ENCODE measurements at places on chromosomes 12 and 14.

DNA sequence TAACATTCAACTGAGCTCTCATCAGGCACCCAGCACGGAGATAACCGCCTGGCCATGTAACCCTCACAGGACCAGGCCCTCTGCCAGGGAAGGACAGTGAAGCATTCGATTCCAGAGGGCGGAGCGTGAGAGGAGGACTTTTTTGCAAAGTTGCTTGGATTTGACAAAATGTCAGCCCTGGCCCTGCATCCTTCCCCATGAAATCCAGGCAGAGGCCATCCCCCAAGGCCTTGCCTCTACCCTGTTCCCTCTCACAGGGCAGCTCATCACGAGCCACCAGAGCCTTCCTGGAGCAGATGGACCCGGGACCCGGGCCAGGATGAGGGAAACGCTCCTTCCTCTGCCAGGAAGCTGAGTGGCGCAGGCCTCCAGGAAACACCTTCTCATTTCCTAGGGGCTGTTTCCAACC lies 17.0 kb downstream of the CAMKK2 start:
- DNase-seq: no peak

DNA sequence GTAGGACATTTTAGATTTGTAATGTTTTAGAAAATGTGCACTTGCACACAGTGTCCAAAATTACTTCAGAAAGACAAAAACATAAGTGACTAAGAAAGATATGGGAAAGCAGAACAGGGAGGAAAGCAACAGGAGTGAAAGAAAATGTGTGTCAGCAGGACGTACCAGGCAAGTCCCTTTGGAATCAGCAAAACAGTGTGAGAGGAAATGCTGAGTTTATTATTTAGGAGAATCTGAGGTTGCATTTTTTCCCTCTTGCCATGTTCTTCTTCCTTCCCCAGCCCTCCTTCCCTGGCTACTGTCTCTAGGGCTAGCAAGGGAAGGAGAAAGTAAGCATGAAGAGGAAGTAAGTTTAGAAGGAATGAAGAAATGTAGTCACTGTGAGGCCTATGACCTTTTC lies 67.7 kb upstream of the CD163 start:
- no peak for DNase-seq

DNA sequence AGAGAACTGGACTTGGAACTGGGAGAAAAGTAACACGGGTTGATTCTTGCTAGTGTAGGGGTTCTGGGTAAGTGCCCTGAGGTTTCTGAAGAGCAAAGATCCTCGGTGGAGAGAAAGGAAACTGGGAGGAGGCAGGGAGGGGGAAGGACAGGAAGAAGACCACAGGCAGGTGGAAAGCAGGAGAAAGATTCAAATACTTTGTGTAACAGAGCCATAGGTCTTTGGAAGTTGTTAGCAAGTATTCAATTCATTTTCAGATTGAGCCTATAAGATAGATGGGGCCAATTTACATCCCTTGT lies 1.3 kb downstream of the PNP start:
- DNase-seq: no peak

DNA sequence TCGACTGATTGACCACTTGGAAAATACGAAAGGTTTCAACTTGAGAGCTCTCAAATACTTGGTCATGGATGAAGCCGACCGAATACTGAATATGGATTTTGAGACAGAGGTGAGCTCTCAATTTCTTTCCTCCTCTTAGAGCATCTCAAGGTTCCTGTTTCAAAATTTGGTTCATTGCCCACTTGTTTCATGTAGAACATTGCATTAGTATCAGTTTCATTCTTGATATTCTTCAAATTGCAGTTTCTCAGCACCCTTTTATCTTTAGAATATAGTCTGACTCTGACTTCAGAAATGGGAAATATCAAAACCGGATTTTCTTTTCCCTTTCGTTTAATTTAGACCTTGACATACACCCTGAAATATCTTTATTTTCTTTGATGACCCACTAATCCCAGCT lies 8.8 kb downstream of the DDX47 start:
- no peak for DNase-seq

DNA sequence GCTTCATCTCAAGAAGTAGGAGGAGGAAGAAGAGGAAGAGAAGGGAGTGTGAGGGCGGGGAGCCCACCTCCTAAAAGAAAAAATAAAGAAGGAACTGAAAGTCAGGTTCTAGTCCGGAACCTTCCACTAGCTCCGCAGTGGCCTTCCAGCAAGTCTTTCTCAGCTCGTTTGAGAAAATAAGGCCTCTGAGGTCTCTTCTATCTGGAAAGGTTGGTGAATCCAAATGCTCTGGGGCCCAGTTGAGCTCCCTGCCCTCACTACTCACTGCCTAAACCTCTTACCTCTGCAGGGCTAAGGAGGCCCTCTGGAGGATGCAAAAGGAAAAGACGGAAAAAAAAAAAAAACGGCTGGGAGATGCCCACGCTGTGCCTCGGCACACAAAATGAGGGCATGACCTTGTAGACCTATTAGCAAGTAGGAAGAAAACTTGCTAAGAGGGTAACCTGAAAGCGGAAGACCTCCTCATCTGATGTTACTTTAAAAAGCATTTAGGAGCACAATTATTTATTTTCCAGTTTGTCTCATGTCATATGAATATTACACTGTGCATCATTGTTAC lies 35.9 kb downstream of the FBLN5 start:
- DNase-seq: no peak

- DNase-seq: no peak
Measured at GRCh38 chr12:123091230-123092150, 59.4 kb downstream of the PITPNM2 start.

- no peak for DNase-seq
Measured at GRCh38 chr14:90676912-90677311, 139.3 kb downstream of the TTC7B start.

GRCh38 chr12:57577981-57578758 lies 12.8 kb upstream of the PIP4K2C start:
- no peak for DNase-seq

DNA sequence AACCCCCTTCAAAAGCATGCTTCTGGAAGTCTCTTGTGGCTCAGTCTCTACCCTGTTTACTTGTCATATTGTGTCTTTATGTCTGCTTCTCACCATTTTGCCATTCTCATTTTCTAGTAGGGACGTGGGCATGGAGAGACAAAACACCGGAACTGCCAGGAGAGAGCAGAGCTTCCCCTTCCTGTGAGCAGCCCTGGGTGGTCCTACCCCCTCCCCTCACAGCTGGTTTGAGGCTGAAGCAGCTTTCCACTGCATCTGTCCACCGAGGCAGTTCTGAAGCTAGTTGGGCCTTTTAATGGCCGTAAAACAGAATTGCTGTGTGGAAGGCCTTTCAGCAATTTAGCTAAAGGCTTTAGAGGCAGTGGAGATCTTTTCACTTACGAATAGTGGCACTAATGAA lies 77.0 kb downstream of the PELI2 start:
- DNase-seq: no peak

- no peak for DNase-seq
Measured at GRCh38 chr14:72968316-72968715, 42.1 kb downstream of the DCAF4 start.

DNA sequence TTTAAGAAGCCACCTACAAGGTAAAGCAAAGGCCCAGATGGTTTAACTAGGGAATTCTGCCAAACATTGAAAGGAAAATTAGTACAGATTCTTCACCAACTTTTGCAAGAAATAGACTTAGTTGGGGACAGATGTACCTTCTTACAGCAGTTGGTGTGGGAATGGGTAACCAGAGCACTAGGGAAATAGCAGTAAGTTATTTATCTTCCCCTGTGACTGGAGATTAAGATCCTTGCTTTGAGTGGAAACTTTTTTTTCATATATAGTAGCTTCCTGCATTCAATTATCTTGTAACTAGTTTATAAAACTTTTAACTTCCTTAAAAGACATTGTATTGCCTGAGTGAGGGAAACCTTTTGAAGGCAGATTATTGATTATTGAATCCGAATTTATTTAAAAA lies 44.2 kb downstream of the ARID2 start:
- no peak for DNase-seq

DNA sequence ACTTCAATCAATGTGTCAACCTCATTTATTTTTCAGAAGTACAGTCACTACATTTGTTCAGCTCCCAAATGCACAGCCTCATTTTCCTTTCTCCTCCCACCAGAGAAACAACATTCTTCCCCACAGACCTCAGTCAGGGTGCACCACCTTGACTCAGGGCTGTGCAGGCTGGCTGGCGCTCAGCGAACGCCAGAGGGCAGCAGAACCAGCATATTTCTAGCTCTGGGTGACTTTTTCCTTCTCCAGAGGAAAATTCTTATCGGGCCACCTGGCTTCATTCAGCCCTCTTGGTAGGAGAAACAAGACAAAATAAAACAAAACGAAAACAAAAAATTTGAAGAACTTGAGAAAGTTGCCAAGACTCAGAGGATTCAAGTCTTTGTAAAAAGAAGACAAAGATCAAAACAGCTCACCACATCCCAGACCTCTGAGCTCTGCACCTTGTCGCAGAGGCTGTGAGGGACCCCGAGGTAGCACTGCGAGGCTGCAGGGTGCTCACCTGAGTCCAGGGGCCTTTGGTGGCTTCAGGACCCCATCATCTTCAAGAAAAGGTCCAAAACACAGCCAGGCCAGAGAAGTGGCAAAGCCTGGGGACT lies 33.7 kb downstream of the PAH start:
- DNase-seq: peak; percentile 45

- no peak for DNase-seq
Measured at GRCh38 chr14:94631536-94632304, 19.5 kb downstream of the SERPINA3 start.

DNA sequence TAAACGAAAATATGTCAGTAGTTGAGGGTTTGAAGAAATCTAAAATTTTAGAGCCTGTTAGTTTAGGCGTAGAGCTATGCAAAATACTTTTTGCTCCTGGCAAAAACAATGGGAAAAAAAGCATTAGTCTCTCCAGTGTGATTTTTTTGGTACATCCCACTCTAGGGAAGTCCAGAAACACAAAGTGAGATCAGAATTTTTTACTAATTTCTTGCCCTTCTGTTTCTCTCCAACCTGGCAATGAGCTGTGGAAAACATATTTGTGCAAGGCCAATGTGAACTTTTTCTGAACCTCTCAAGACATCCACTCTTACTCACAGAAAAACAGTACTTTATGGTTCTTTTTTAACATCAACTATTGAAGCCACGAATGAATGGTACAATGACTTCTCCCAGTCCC lies 56.9 kb upstream of the DCN start:
- no peak for DNase-seq

GRCh38 chr12:70982991-70983390 lies 62.5 kb upstream of the PTPRR start:
- no peak for DNase-seq

- DNase-seq: no peak
Measured at GRCh38 chr12:80684077-80684495, 23.3 kb upstream of the MYF6 start.

DNA sequence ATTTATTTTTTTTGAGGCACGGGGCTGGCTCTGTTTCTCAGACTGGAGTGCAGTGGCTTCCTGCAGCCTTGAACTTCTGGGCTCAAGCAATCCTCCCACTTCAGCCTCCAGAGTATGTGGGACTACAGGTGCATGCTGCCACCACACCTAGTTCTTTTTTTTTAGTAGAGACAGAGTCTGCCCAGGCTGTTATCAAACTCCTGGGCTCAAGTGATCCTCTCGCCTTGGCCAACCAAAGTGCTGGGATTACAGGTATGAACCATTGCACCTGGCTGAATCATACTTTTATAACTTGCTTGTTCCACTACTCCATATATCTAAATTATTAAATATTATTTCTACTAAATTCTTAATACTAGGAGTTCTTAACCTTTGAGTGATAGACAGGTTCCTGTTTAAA lies 111.6 kb downstream of the BTG1 start:
- DNase-seq: no peak

DNA sequence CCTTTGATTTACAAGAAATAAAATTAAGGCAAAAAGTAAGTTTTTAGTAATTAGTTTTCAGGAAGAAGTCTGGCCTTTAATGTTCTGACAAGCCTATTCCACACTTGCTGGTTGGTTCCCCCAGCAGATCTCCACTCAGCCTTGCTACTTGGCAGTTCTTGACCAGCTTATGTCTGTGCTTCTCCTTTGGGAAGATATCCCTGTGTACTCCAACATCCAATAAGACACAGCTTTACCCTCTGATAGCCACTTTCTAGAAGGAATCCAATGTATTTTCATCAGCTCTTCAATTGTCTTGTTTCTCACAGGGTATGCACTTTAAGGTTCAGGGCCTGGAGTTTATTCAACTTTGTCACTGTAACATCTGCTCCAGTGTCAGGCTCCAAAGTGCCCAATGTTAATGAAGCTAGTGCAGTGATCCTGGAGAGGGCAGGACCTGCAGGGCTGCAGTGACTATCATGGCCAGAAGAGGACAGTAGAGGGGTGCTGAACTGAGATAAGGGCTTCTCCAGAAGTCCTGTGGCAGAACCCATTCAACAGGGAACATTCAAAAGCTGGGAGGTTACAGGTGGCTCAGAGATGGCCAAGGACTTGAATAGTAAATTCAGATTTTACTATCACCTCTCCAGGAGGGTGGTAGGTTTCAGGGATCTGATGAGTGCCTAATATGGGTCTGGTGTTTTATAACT lies 22.9 kb downstream of the JKAMP start:
- DNase-seq: peak; percentile 47

DNA sequence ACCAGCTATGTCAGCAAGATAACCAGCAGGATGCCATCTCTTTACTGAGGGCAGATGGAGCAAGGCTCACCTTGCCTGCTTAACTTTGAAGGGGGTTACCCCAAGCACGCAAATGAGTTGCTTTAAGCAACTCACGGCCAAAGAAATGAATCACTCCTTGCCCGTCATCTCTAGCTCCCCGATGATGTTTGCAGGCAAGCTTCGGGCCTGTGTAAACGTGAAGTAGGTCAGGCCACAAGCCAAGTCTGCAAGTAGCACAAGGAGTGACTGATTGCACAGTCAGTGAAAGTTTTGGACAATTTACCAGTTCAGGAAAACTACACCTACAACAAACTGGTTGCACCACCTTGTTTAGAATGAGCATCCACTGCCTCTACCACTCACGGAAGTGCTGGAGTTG lies 699.7 kb upstream of the TBX3 start:
- no peak for DNase-seq

- no peak for DNase-seq
Measured at GRCh38 chr14:89293314-89293916, 123.6 kb downstream of the FOXN3 start.

Measured in NCI-H187 treated with DMSO at 0.1 percent for 48 hours (cell line).